ENCODE measurements at places on chromosomes 1 and 21. TPM values are rescaled to one million over a fixed set of nuclear protein-coding genes. Genes with fewer than 3 reads are reported as not detected.

The NTMT2 gene
- not detected for total RNA-seq

The P3R3URF gene
- not detected for total RNA-seq

The RCSD1 gene
- total RNA-seq = 14.1 TPM

The LGR6 gene
- total RNA-seq = 0.28 TPM

The MTARC1 gene
- 6.7 TPM for total RNA-seq

The TNFAIP8L2 gene
- 3.0 TPM for total RNA-seq

The SELE gene
- 1.1 TPM for total RNA-seq

The PLK3 gene
- total RNA-seq = 20.1 TPM

Measured in posterior vena cava (tissue), 2 donors.